ENCODE measurements at places on chromosomes 1 and 21.

- DNase-seq: no peak
Measured at GRCh38 chr1:196461521-196461920, 146.7 kb downstream of the KCNT2 start.

DNA sequence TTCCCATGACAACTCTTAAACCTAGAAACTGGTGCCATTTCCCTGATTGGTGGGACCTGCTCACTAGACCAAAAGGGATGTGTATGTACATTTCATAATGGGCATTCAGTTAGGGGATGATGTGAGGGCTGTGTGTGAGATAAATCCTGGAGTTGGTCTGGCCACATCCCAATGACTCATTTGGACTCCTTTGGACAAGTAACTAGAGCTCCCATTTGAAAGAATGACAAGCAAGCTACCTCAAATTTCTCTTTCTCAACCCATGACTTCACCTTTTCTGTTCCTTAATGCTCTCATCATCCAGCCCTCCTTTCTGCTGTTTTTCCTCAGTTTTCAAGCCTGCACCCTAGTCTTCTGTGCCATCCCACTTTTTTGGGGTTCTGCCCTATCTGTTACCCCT, 27.9 kb downstream of the EBNA1BP2 start:
- no peak for DNase-seq

DNA sequence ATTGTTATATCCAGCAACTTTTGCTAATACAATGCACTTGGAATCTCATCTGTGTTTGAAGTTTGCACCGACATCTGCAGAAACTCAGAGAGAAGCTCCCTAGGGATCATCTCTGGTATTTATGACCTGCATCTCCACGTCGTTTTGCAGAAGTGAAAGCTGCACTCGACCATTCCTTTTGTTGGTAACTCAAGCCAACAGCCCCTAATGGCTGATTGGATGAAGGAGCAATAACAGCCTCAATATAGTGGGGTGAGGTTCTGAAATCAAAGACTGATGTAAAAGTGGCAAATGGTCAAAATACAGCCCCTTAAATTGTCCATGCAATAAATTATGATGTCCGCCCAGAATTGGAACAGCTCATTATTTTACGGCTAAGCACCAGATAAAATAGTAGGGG, 344.2 kb upstream of the KAZN start:
- no peak for DNase-seq

- DNase-seq: no peak
Measured at GRCh38 chr1:31769720-31770390, 5.7 kb upstream of the ADGRB2 start.

DNA sequence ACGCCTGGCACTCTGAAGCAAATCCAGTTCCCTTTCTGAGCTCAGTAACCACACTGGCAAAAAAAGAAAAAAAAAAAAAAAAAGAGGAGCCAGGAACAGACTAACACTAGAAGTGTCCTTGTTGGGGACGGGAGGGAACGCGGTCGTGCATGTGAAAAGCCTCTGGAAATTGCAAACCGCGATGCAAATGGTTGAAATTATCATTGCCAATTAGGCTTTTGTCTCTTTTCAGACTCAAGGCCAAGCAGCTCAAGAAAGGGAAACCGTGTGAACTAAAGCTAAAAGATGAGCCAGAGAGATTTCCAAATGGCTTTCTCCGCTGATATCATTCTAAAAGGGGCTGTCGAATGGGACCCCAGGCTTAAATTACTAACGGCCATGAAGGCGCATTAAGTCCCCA, 13.5 kb downstream of the TRABD2B start:
- no peak for DNase-seq

DNA sequence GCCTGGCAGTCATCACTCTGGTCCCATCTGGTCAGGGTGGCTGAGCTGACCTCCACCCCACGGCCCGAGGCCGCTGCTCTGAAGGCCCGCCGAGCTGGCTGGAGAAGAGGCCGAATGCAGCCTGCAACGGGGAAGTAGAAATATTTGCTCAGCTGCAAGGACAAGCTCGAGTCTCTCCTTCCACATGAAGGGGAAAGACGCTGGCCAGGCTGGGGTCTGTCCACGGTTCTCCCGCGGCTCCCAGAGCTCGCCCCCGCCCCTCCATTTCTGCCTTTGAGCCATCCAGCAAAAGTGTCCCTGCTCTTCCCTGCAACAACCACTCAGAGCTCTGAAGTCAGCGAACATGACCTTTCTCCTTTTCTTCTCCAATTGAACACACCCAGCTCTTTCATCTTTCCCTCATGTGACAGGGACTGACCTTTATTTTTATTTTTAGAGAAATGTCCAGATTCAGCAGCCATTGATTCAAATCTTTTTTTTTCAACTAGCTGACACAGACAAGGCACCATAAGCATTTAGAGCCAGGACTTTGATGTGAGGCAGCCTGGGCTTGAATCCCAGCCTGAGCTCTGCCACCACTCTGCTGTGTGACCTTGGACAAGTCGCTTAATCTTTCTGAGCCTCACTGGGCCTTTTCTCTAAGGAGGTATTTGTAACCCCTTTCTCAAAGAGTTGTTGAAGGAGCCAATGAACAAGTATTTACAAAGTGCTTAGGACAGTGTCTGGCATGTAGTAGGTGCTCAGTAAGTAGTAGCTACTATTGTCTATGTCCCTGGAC, 149.3 kb upstream of the WNT4 start:
- no peak for DNase-seq

DNA sequence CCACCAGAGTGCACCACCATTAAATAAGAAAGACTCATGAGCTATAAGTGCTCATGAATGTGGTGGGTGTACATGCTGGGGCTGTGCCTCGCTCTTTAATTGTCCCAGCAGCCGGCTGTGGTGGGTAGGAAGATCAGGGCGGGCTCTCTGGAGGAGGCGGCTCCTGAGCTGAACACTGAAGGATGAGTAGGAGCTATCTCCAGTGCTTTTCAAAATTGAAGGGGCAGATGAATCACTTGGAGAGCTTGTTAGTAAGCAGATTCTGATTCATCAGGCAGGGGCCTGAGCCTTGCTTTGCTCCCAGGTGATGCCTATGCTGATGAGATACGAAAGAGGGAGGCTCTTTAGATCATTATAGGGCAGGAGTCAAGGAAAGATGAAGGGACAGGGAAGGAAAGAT, 54.1 kb downstream of the ETS2 start:
- no peak for DNase-seq

- DNase-seq: no peak
Measured at GRCh38 chr1:5481889-5482288, 510.3 kb downstream of the NPHP4 start.

DNA sequence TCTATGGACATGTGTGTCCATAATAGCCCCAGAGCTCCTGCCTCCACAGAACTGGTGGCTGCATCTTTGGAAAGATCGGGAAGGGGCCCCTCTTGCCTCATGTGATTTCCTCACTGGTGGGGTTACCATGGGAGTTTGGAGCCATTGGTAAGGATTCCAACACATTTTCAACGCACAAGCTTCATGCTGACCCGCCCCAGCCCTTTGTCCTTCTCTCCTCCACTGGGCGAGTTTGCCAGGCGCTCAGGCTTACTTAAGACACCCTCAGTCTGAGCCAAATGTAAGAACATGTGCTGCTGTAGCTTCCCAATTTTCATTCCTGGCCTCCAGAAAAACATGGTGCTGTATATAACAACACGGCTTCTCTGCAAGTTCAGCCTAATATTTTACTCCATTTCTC, 72.4 kb downstream of the ATP5PO start:
- no peak for DNase-seq

DNA sequence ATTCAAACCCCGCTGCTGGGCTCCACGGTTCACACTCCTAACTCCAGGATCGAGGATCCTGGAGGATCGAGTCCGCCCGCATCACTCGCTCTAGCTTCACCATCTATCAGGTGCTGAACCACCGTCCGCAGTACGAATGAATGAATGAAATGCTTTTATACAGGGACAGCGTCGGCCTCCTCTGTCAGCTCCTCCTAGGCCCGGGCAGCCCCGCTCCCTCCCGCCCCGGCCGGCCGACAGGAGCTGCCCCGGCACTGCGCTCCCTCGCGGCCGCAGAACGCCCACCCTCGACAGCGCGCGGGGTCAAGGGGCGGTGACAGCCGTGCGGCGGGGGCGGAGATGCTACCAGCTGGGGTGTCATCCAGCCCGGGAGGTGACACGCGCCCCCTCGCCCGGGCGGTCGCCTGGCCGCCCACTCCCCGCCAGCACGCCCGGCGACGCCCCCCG, 520 bp downstream of the ZBTB17 start:
- DNase-seq: peak; percentile 47

GRCh38 chr1:245990315-245991022, 516.6 kb downstream of the SMYD3 start:
- no peak for DNase-seq

GRCh38 chr1:229579059-229579673, 20.7 kb upstream of the ABCB10 start:
- DNase-seq: no peak

DNA sequence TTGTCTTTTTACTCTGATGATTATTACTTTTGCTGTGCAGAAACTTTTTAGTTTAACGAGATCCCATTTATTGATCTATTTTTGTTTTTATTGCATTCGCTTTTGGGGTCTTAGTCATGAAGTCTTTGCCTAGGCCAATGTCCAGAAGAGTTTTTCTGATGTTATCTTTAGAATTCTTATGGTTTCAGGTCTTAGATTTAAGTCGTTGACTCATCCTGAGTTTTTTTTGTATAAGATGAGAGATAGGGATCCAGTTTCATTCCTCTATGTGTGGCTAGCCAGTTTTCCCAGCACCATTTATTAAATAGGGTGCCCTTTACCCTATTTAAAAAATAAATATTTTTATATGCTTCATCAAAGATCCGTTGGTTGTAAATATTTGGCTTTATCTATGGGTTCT, 13.2 kb downstream of the MAN1C1 start:
- no peak for DNase-seq

DNA sequence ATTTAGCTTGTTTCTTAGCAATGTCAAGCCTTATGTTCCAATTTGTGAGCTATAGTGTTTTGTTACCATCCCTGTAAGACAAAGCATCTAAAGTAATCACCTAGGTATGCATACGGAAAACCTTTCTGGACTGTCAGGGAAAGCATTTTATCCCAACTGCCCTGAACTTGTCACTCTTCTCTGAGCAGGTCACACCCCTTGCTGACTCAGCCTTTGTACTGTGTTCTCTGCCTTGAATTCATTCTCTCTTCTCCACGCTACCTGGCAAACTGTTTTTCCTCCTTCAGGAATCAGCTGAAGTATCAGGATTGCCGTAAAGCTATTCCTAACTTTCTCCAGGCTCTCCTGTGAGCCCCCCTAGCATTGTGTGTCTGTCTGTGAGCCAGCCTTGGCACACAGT, 54.2 kb downstream of the PBX1 start:
- DNase-seq: no peak

- no peak for DNase-seq
Measured at GRCh38 chr1:234901491-234902049, 227.1 kb downstream of the TOMM20 start.

GRCh38 chr1:154770897-154771594, 99.0 kb downstream of the KCNN3 start:
- no peak for DNase-seq

DNA sequence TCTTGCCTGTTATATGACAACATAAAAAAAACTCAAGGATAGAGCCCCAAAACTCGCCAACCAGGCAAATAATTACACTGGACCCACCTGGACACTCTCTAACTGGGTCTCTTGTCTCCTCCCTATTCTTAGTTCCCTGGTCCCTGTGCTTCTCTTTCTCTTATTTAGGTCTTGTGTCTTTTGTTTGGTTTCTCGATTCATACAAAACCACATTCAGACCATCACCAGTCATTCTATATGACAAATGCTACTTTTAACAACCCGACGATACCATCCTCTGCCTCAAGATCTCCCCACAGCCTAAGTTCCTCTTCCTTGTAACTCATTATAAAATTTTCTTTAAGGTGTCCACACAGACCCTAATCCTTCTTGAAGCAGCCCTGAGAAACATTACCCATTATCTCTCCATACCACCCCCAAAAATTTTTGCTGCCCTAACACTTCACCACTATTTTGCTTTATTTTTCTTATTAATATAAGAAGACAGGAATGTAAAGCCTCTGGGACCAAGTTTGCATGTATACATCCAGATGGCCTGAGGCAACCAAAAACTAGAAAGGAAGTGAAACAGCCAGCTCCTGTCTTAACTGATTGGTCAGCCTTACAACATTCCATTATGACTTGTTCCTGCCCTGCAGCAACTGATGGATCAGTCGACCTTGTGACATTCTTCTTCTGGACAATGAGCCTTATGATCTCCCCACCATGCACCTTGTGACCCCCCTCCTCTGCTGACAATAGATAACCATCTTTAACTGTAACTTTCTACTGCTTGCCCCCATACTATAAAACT, 638.2 kb downstream of the AMY1C start:
- no peak for DNase-seq

DNA sequence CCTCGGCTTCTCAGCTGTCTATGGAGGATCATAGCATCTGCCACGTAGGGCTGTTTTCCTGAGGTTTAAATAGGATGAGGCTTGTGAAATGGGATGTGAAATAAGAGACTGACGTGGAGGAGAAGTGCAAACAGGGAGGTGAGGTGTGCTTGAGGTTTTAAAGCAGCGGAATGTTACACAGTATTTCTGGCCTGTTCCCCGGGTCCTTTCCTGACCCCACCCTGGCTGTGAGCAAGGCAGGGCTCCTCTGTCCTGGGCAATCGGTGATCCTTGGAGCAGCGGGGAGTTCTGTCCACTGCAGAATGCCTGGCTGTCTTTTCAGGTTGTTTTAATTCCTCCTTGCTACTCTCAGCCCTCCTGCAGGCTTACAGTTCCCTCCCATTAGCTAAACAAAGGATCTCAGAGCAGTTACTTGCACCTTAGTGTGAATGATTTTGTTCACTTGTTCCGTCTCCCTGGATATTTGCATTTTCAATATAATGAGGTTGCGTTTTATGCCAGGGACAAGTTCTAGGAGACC, 38.6 kb downstream of the LHX4 start:
- no peak for DNase-seq

DNA sequence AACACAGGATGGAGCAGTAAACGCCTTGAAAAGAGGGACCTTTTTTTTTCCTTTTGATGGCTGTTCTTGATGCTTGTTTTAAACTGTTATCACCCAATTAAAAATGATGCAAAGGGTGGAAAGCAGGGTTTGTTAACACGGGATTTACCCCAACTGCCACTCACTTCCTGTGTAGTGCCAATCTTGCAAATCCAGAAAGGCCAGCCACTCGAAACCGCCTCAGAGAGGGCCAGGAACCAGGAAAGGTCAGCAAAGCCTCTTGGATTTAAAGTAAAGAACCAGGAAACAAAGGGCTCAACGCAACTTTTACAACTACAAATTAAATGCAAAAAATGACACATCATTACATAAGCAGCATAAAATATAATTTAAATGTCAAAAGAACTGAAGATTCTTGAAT, 347.4 kb downstream of the PDE4B start:
- no peak for DNase-seq

DNA sequence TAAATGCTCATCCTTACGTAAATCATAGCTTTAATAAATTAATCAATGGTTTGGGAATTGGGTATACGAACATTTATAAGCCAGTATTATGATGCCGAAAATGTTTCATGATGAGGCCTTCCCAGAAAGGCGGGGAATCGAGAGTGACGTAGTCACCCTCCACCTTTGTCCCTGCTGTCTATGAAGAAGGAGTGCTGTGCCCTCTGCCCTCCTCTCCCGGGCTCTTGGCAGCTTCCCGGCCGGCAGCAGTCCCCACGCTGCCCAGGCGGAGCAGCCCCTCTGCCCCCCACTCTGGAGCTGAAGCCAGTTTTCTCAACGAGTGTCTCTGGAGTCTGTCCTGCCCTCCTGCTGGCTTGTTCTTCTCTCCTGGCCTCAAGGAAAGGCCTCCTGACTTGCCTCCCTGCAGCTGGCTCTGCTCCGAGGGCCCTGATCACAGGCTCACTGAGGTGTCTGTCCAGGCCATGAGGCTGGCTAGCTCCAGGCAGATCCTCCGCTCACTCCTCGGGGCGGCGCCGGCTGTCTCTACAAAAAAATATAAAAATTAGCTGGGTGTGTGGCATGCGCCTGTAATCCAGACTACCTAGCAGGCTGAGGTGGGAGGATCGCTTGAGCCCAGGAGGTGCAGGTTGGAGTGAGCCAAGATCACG, 150.7 kb upstream of the COL6A1 start:
- no peak for DNase-seq

Measured in stimulated activated CD8-positive, alpha-beta memory T cell treated with anti-CD3 and anti-CD28 coated beads, Interleukin-4, amount 100 ng/mL, for 1 hour (primary cell).